ENCODE measurements at places on chromosomes 4 and X.

- DNase-seq = no peak
These were observed 8.8 kb downstream of the MID1 start for GRCh38 chrX:10611441-10612090.

- no peak for DNase-seq
These were observed 38.7 kb upstream of the LPAR4 start for GRCh38 chrX:78708816-78709215.

GRCh38 chr4:40232610-40233009 is 35.8 kb downstream of the RHOH start:
- DNase-seq = no peak

GRCh38 chrX:41596596-41596995 is 92.2 kb upstream of the GPR34 start:
- DNase-seq = no peak

DNA sequence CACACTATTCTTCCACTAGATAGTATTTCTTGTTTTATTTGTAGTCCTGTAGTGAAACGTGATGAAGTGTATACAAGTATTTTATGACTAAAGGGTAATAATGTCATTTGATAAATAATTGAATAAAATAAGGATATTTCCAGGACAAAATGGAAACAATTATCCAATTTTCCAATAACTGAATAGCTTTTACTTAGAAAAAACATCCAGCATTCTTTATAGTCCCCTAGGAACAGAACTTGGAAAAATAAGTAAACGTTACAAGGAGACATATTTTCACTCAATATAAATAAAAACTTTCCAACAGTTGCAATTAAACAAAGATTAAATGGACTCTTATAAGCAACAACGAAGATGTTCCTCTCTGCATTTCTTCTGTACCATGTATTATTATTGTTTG is 566.0 kb downstream of the TMA16 start:
- no peak for DNase-seq

- DNase-seq = no peak
These were observed 32.5 kb downstream of the LANCL3 start for GRCh38 chrX:37603938-37604409.

DNA sequence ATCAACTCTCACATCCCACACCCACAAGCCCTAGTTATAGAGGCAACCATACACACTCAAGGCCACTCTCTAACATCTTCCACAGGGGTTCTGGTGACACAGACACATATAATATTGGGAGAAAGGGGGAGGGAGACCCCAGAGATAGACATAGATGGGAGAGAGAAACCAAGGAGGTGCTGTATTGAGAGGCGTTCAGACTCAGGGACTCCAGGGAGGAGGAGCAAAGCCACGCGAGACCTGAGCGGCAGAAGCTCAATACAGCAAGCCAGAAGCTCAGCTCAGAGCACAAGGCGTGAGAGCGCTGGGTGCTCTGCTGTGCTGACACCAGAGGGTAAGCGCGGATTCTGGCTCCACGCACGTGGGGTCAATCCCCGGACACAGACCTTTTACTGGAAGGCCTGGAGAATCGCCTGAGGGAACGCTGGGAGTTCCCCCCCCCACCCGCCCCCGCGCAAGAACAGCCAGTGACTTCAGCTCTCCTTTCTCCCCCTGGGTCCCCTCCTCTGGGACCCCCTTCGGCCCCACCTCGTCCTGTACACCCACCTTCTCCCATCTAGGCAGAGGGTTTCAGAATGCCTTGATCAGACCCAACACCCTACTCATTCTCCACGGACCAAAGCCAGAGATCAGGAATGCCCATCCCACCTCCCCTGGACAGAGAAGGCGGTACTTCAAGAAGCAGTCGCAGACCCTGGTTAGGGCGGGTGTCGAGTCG is 8.7 kb downstream of the MSX1 start:
- DNase-seq = no peak

DNA sequence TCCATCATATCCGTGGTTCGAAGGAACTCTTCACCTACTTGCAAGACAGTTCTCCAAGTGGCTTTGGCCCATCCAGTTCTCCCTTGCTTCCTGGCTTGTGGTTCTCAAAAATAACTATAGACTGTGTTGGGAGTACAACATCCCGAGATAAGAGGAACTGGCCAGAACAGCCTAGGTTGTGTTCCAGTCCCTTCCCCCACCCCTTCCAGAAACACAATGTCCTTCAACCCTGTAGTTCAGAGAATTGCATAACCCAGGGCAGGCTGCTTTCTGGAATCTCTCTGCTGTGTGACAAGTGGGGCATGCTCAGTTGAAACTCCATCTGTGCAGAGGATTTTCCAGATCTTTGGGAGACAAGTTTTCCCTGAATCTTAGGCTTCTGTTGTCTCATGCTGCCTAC is 206.5 kb downstream of the PCDH10 start:
- no peak for DNase-seq

DNA sequence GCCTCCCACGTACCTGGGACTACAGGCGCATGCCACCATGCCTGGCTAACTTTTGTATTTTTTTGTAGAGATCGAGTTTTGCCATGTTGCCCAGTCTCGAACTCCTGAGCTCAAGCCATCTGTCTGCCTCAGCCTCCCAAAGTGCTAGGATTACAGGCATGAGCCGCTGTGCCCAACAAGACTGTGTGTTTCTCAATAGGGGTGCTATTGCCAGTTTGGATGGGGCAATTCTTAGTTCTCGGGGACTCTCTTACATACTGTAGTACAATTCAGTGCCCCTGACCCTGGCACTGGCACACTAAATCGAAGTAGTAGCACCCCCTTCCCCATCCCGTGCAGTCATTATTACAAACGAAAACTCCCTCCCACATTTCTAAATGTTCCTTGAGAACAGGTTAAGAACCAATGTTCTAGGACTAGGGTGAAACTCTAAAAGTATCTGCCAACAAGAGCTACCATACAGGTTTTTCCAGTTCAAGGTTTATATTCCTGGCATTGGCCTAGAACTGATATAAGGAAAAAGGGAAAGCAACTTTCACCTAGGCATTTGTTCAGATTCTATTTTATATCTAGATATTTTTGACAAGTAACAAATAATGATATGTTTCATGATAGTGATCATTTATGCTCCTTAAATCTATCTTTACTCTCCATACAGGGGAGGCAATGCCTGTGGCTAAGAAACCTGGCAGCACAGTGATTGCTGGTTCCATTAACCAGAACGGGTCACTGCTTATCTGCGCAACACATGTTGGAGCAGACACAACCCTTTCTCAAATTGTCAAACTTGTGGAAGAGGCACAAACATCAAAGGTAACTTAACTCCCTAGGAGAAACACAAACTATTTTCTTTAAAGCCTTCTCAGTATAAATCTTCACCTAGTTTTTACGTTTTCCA is 50.4 kb upstream of the PGAM4 start:
- DNase-seq = no peak

DNA sequence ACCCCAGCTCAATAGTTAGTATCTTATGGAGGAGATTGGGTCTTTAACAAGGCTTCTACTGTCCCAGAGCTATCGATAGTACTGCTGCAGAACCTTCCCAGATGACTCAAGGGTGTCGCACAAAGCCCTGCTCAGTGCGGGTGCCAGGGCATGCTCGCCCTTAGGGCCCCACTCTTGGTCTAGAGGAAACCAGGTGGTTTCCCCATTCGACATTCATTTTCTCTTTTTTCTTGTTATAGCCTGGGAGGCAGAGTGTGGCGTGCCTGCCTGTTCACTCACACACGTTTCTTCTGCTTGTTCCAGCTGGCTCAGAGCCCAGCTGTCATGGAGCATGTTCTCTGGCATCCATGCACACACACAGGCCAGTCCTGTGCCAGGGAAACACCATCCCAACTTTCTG is 144.5 kb downstream of the SMIM20 start:
- DNase-seq = no peak

DNA sequence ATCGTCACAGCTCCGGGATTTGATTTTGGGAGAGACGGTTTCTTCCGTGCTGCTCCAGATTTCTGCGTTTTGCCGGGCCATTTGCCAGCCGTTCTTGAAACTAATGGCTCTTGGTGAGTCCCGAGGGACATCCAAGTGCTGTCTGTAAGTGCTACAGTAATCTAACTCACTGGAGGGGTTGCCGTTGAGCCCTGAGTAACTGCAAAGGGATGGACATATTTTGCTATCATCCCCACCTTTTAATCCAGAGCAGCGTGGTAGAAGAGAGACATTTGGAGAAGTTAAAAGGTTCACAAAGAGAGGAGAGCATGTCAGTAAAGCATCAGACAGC is 88.9 kb upstream of the PDLIM3 start:
- DNase-seq = no peak

Measured in GM04504 (cell line).